ENCODE measurements at places on chromosomes 1 and 21.

DNA sequence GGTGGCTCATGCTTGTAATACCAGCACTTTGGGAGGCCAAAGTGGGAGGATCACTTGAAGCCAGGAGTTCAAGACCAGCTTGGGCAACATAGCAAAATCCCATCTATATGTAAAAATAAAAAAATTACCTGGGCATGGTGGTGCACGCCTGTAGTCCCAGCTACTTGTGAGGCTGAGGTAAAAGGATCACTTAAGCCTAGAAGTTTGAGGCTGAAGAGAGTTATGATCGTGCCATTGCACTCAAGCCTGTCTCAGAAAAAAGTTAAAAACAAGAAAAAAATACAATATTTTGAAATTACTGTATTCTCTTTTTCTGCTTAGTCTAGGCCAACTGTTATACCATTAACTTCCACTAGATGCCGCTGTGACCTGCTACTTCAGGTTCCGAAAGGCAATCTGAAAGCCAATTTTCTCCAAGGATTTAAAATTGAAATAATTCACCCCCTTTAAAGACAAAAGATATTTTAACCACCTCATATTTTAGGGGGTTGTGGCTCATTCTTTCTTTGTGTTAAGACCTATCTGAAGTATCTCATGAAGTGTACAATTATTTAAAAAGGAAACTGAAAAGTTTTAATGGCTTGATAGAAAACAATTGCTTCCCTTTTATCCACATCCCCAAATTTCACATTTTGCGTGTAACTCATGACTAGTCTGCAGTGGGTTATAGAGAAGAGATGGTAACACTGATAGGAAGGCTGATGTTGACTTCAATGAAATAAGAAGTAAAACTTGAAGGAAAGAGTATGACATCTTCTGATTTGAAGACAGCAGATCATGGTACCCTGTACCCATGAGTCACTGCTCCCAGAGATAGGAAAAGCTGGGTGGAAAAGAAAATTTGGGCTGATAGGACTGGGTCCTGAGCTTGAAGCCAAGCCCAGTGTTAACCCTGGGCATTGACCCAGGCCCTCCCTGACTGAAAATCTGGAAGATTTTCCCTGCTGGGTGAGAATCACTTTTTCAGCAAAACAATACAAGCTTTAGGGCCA, 24.4 kb upstream of the CLDN14 start:
- DNase-seq = peak; percentile 56

DNA sequence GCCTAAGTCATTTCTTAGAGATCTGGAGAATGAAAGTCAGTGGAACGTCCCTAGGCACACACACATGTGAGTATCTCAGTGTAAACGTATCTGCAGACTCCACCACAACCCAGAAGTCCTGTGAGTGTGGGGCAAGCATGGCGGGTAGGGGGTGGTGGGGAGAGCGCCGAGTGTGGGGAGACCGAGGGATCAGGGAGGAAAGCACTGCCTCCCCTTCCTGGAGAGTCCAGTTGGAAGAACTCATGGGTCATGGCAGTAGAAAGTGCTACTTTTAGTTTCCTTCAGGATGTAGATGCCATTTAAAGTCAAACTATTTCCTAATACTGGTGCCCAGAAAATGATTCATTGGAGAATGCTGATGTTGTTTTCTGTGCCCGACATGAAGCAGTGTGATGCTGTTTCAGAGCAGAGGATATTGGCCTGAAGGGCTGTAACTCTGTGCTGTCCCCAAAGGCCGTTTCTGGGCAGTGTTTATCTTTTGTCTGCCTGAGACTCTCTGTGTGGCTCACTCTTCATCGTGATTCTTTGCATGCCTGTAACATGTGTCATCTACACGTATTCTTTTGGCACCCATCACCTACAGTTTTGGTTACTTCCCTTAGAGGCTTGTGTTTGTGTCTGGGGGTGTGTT, 45.7 kb upstream of the TSPAN2 start:
- DNase-seq = no peak

DNA sequence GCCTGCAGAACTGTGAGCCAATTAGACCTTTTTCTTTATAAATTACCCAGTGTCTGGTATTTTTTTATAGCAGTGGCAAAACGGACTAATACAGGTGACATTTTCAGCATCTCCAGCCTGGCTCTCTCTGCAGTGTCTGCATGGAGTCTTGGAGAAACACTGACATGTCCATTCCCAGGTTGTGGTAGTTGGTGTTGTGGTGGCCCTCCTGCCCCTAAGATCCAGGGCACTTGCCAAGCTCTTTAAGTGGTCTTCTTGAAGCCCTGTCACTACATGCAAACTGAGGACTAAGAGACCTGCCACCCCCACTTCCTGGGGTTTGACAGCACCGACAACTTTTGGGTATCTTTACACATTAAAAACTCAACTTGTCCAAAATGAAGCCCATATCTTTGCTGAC, 419.4 kb downstream of the NPHP4 start:
- no peak for DNase-seq

- no peak for DNase-seq
Observed at GRCh38 chr1:212819726-212820125, 27.7 kb downstream of the SPATA45 start.

DNA sequence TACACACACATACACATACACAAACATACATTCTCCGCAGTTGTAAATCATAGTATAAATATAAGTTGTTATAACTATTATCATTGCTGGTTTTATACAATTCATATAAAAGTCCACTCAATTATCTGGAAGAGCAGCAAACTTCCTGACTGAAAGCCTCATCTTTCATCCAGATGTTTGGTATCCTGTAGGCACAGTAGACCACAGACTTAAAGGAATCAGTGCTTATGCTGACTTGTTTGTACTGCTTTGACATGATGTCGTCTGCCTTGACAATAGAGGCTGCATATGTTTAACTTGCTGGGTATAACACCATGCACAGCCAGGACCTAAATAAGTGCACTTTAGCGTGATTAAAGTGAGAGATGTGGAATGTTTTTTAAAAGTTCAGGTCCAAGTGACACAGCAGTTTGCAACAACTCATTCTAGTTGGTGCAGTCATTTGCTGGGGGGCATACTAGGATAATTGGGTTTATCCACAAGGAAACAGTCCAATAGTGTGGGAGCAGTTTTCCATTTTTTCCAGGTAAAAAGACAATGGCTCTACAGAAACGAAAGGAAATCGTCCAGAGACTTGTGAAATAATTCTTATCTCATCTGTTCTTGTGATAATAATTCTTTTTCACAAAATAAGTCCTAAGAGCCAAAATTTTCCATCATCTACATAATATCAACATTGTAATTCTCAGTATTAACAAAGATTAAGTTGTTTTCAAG, 110.3 kb upstream of the TSPAN2 start:
- DNase-seq = no peak

DNA sequence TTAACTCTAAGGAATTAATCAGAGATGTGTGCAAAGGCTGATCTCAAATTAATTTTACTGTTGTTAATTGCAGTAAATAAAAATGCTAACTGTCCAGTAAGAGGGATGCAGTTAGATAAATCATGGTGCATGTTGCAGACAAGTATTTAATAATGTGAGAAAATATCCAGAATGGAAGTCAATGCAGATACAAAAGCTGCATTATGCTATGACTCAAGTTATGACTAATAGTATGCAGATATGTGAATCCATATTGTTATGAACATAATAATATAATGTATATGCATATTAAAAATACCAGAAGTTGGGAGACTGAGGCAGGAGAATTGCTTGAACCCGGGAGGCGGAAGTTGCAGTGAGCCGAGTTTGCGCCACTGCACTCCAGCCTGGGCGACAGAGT, 21.4 kb downstream of the RNASEL start:
- DNase-seq = no peak

GRCh38 chr1:17765444-17766411, 10.6 kb downstream of the ACTL8 start:
- no peak for DNase-seq

DNA sequence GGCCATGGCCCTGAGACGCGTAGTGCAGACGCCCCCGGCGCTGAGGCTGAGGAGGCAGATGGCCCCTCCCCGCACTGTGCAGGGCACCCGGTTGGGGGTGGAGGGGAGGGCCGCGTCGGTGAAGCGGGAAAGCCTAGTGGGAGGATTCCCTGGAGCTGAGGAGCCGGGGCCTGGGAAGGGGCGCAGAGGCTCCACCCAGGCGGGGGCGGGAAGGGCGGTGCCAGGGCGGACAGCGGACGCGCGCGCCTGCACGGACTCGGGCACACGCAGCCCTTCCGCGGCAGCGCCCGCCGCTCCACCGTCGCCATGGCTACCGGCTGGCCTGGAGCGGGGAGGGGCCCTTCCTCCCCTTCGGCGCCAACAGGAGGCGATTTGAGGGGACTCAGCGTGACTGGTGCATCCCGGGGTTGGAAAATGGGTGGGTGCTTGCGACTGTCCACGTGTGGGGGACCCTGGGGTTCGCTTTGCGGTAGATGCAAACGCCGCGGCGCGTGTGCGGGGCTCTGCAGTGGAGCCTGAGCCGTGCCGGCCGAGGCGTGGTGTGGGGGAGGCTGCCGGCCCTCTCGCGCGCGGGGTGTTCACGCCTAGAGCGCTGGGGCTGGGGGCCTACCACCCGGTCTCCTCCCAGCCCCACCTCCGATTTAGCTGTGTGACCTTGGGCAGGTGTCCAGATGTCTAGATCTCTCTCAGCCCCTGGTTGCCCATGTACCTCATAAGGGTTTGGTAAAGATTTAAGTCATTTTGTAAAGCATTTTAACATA, 35.1 kb downstream of the PTPRF start:
- DNase-seq = peak; percentile 71

DNA sequence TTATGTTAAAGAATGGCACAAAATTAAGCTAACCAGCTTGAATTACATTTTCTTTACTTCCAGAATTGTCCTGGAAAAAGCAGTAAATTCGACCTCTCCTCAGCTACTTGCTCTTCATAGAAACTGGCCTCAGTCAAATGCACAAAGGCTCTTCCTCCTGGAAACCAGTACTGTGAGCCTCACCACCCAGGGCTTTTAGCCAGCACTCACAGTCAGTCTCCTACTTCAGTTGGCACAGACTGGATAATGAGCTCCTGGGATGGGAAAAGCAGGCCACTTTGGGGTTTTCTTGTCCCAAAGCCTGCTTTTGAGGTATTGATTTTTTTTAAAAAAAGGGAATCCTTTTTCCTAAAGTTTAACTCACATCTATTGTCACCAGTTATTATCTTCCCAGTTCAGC, 40.4 kb downstream of the SCYL3 start:
- no peak for DNase-seq

GRCh38 chr1:226978432-226979114, 38.5 kb downstream of the COQ8A start:
- no peak for DNase-seq

- DNase-seq = peak; percentile 58
Observed at GRCh38 chr1:41811051-41811795, 107.5 kb downstream of the HIVEP3 start.

GRCh38 chr1:163090321-163090945, 21.3 kb downstream of the RGS4 start:
- DNase-seq = no peak

DNA sequence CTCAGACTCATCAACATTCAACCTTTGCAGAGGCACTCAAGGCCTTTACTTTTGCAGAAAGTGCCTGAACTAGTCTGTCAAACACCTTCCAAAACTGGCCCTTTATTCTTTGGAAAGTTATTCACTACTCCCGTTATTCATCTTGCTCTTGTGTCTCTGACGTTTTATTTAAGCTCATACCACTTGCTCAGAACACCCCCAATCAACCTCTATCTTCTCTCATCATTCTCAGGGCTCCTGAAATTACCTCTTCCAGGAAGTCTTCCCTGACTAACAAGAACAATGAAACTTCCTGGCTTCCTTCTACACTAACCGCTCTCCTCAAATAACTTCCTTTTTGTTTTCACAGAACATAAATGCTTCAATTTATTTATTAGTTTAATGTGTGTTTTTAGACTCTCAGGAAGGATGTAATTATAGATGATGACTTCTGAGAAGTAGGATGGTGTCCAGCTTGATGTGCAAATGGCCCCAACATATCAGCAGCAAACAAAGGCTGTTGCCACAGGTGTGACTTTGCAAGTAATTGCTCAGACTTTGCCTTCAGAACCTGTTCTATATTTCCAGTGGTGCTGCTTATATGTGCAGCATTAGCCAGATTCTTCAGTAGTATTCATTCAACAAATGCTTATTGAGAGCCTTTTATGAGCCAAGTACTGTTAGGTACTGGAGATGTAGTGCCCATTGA, 22.8 kb upstream of the BATF3 start:
- DNase-seq = no peak

All from activated CD8-positive, alpha-beta T cell treated with anti-CD3 and anti-CD28 coated beads, Interleukin-2, amount 10 ng/mL, durations not matched to agents 7 days and 5 days (primary cell).